ENCODE measurements at places on chromosomes 2 and 18. TPM values are rescaled to one million over a fixed set of nuclear protein-coding genes. Genes with fewer than 3 reads are reported as not detected.

DNA sequence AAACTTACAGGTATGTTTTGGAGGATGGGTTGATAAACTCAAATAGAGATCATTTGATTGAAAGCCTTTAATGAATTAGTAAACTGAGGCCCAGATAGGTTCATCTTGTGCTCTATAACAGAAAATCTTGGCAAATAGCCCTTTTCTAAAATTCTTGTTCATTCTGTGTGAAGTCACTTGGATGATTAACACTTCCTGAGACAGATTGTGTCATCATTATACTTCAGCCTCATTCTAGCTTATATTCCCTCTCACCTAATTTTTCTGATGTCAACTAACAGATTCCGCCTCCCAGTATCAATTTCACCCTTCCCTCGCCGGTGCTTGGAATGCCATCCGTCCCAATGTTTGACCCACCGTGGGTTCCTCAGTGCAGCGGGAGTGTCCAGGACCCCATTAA, 84.2 kb upstream of the RPE start:
- no peak for DNase-seq

DNA sequence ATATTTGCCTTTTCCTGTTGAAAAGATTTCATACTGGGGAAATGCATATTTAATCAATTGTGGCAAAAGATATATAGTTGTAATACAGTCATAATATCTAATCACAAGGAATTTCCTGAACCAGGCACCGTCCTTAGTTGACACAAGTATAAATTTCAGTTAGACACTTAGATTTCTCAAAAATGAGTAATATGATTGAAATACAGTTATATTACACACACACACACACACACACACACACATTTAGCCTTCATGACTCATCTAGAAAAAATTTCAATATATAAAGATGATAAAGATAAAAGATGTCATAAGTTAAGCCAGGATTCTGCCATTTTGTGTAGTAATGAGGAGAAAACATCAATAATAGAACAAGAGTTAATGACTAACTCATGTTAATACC, 258.4 kb upstream of the ZNF804A start:
- no peak for DNase-seq

- peak; percentile 34 for DNase-seq
Measured at GRCh38 chr18:26185267-26185666, 41.0 kb upstream of the TAF4B start.

GRCh38 chr2:217922101-217923006, 80.4 kb downstream of the TNS1 start:
- DNase-seq, result no peak

- DNase-seq, result peak; percentile 72
Measured at GRCh38 chr2:107712857-107713256, 113.8 kb upstream of the RGPD4 start.

- no peak for DNase-seq
Measured at GRCh38 chr18:58341916-58342315, 287.0 kb downstream of the ALPK2 start.

DNA sequence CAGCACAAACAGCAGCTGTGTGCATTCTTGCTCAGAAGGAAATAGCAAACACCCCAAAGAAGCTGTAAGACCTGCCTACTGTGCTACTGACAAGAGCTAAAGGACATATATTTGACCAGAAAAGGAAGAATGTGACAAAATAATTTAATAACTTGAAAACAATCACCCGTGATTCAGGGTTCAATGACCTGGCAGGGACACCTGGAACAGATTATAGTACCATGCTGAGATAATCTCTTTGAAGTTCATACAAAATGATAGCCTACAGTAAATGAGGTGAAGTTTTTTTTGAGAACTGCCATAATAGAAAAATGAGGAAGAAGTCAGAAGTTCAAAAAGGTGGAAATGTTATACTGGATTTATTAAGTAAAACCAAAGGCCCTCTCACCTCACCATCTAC, 324.8 kb upstream of the GULP1 start:
- no peak for DNase-seq

The WDR12 gene
- total RNA-seq, result 38.4 TPM

The MALT1 gene
- 297 TPM for total RNA-seq

Measured in renal cortical epithelial cell (primary cell).